ENCODE measurements at places on chromosomes 5 and 9.

- no peak for DNase-seq
Observed at GRCh38 chr9:112341730-112342129, 8.3 kb upstream of the PTBP3 start.

DNA sequence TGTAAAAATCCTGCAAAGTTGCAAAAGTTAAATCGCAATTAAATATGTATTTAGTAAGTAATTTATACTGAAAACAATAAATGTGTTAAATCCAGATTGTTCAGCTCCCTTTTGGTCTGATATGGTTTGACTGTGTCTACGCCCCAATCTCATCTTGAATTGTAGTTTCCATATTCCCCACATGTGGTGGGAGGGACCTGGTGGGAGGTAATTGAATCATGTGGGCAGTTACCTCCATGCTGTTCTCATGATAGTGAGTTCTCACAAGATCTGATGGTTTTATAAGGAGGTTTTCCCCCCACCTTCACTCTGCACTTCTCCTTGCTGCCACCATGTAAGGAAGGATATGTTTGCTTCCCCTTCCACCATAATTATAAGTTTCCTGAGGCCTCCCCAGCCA is 140.0 kb downstream of the CDH6 start:
- DNase-seq, result no peak

DNA sequence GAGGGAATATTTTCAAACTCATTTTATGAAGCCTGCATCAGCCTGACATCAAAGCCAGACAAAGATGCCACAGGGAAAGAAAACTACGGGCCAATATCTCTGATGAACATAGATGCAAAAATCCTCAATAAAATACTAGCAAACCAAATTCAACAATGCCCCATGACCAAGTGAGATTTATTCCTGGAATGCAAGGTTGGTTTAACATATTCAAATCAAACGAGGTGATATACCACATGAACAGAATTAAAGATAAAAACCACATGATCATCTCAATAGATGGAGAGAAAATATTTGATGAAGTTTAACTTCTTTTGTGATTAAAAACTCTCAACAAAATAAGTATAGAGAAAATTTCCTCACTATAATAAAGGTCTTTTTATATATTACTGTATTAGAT is 792.0 kb upstream of the ZNF608 start:
- DNase-seq, result no peak

- no peak for DNase-seq
Observed at GRCh38 chr9:87537625-87538024, 40.0 kb downstream of the DAPK1 start.
